Stimulated activated CD4-positive, alpha-beta T cell treated with anti-CD3 and anti-CD28 coated beads, TNF-alpha, amount 100 ng/mL, for 24 hours (primary cell): ENCODE measurements at places on chromosomes 7 and 10.

DNA sequence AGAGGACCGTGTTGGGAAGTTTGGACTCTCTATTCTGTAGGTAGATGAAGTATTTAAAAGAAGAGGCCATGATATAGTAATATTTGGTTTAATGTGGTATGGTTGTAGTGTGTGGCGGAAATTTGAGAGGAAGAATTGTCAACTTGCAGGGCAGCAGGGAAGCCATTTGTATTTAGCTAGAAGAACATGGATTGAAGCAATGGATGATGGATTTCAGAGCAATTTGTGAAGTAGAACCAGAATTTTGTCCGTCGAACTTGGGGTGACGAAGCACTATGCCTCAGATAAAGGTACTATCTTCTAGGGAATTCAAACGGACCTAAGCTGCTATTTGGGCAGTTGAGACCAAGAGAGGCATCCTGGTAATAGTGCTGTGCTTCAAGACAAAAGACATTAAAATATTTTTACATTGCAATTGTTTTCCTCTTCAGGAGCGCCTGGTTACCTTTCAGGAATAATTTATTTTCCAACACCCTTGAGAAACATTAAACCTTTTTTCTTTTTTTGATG is 615 bp upstream of the WBP1L start:
- no peak for DNase-seq

DNA sequence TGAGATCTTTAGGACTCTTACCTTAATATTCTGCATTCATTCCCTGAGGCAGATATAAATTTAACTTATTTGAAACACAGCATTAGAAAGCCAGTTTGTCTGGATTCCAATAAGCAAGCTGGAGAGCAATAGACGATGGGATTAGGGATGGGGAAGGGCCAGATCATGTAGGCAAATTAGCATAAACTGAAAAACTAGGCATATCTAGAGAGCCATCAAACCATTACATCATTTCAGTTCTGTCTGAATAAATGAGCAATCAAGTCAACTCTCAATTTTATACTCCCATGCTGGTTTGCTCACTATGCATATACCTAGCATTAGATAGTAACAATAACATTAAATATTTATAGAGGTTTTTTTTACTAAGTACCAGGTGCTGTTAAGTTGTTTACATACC is 583.6 kb upstream of the LRRN3 start:
- DNase-seq: no peak

- no peak for DNase-seq
Measured at GRCh38 chr7:82803411-82803810, 359.3 kb downstream of the PCLO start.

DNA sequence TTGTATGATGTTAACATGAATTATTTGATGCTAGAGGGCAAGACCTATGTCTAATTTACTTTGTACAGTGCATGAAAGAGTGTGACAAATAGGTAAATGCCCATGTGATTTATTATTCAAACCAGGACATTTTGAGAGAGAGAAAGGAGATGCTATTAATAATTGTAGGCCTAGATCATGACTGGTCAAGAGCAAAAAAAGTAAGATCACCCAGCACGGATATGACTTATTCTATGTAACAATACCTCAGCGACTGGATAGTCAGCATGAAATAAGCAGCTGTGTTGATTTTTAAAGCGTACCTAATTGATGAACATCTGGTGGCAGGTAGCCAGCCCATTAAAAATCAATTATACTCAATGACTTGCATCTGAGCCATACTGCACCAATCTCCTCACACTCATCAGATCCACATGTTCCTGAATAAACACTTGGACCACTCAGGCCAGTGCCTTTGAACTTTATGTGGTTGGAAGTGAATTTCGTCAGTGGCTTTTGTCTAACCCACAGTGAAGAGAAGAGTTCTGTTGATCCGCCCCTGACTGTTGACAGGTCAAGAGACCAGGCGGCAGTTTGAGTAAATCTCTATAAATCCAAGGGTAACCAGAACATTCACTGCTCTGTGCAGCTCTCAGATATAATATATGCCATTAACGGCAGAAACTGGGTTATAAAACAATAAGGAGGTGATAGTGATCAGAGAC is 435.3 kb downstream of the MDFIC start:
- no peak for DNase-seq

DNA sequence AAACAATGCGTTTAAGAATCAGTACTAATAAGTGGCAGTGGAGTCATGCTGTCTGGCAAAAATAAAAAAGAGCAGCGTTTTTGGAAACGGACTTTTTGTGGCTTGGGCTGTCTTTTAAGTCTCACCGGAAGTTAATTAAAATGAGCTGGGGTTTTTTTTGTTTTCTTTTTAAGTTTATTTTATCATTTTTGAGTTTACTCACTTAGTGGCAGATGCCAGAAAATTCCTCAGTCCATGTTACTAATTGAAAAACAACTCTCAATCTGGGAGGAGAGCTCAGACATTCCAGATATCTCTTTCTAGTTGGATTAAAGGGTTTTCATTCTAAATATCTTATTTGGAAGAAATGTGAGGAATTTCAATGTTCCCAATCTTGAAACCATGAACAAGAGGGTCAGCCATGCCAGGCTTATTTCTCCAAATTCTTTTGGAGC is 133.8 kb upstream of the AGR3 start:
- no peak for DNase-seq

- DNase-seq: peak; percentile 52
Measured at GRCh38 chr10:14185316-14186045, 145.2 kb downstream of the FRMD4A start.

GRCh38 chr10:130931256-130931655 is 380.3 kb downstream of the TCERG1L start:
- no peak for DNase-seq

DNA sequence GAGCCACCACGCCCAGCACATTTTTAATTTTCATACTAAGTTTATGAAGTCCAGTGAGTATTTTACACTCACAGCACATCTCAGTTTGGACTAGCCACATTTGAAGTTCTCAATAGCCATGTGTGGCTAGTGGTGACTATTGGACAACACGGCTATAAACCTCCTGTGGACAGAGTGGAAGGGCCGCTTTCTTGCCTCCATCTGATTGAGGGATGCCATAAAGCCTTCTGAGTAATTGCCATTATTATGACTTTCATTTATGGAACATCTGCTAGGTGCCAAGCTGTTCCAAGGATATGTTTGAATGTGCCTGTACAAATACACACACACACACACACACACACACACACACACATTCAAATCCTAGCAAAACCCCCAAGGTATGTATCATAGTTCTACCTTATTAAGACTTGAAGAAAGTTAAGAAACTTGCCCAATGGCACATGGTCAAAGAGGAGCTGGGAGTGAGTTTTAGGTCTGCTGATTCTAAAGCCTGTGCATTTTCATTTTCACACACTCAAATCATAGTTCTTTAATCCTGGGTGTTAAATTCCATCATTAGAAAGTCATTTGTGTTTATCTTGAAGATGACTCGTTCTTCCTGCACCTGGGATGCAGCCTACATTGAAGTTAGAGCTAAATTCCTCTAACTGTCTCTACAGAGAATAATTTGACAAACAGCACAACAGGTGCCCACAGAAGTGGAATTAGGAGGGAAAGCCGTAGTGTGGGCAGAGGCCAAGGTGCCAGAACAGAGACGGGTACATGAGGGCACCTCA is 143.3 kb downstream of the PKD1L1 start:
- DNase-seq: no peak

DNA sequence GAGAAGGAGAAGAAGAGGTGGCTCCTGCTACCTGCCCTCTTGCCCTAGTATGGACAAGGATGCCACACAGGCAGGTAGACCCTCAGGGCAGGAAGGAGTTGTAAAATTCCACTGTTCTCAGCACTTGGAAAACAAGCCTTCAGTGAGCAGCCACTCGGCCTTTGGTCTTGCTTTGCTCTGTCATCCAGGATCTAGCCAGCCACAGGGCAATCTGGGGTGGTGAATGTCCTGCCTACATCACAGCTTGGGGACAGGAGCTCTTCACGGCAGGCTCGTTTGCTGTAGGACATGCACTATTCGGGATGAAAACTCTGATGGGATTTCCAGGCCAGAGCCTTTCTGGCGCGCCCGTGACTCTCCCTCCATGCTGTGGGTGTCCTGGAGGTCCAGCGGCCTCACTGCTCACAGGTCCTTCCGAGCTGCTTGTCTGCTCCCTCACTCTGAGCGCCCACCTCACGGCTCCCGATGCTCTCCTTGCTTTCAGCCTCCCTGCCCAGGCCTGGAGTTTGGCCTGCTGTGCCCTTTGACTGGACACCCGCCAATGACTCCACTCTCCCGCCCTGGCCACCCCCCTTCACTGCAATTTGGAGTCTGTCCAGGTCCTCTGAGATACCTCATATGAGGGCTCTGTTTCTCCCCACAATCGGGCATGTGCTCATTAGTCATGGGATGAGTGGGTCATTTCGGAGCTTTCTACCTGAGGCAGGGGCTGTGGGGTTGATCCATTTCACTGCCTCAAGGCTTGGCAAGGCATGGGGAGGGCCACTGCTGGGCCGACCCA is 227.2 kb upstream of the GRB10 start:
- no peak for DNase-seq

DNA sequence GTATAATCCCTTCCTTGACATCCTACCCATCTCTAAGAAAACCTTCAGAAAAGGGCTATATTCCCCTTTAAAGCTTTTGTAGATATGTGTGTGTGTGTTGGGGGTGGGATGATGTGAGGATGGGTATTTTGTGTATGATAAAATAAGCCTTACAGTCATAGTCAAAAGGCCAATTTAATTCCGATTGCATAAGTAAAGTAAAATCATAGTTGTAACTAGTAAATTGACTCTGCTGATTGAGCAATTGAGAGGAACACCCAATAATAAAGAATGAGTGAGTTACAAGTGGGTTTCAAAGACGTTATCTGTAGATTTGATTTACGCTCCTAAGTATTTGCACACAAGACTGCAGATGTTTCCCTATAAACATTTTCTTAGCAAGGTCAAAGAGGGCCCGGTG is 71.3 kb upstream of the ITPRID1 start:
- DNase-seq: no peak

DNA sequence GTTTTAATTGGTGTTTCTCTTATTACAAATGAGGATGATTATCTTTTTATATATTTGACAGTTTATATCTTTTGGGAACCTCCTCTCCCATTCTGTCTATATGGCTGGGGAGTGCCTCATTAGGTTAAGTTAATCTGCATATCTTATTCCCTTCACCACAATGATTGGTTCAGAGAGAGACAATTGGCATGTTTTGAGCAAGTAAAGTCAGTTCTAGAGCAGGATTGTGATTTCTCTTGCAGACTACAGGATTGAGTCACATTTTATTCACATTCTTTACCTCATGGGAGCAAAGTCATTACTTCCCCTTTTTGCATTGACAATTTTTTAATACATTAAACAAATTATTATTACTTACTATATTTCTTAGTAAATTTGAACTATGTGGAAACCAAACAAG is 345.6 kb downstream of the MDFIC start:
- no peak for DNase-seq

GRCh38 chr7:36748017-36748487 is 23.8 kb upstream of the AOAH start:
- peak; percentile 13 for DNase-seq

DNA sequence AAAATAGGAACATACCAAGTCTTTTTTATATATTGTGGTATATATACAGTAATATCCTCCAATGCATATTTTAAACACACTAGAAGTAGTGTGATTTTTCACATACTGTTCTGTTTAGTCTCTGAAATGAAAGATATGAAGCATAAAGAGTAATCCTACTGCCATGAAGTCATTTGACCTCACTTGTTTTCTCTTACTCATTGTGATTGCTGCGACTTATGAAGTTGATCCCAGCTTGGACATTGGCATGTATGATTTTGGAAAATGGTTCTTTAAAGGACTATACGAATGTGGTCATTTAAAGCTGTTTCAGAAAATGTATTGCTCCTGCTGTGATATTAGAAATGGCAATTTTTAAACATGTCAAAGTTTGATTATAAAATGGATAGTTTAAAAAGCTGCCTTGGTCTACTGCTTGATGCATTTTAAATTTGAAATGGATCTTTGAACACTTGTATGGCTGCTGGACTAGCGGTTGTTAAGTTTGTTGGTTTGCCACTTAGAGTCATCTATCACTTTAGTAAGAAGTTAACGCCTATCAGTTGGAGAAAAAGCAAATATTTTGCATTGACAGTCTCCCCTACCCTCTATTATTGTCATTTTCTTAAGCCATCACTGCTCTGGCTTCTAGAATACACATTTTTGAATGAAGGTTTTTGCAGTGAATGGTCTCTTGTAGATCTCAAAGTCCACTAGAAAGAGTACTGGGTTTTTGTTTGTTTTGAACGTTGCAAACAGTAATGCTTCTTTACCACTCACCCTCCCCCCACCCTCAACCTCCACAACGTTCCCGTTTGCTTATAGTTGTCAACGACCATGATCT is 881 bp upstream of the PCGF5 start:
- no peak for DNase-seq
